H1 (cell line): ENCODE measurements at places on chromosomes 5 and 9. TPM values are rescaled to one million over a fixed set of nuclear protein-coding genes. Genes with fewer than 3 reads are reported as not detected.

Gene NSA2
- total RNA-seq: 66.6 and 68.7 TPM in 2 replicates

Gene RASEF
- total RNA-seq: 4.3 and 4.6 TPM in 2 replicates

Gene ZNF483
- total RNA-seq: 82.0 and 83.8 TPM in 2 replicates

Gene CREBRF
- 4.7 and 5.0 TPM in 2 replicates for total RNA-seq

Gene FBLL1
- total RNA-seq: 8.3 and 8.6 TPM in 2 replicates

Gene WNT8A
- total RNA-seq: 0.27 TPM in 1 of 2 replicates, not detected in the other

Gene BRIX1
- 64.5 and 71.7 TPM in 2 replicates for total RNA-seq

Gene CEP120
- total RNA-seq: 17.9 and 19.2 TPM in 2 replicates

Gene CNTFR
- 1.2 and 1.5 TPM in 2 replicates for total RNA-seq

Gene ANKRD18B
- 8.3 and 13.8 TPM in 2 replicates for total RNA-seq

Gene TRAF1
- 1.5 and 1.6 TPM in 2 replicates for total RNA-seq

Gene TICAM2
- total RNA-seq: 0.67 TPM in 1 of 2 replicates, not detected in the other

Gene SNAPC3
- total RNA-seq: 25.3 and 25.8 TPM in 2 replicates

Gene COQ4
- 30.2 and 32.3 TPM in 2 replicates for total RNA-seq

Gene SLC27A4
- 20.5 and 21.1 TPM in 2 replicates for total RNA-seq

GRCh38 chr5:165620394-165620793 is 2115.0 kb downstream of the MAT2B start:
- no peak overlapping the region for H3K4me3 ChIP-seq
- peaks cover 5% of the 10 kb centered on the region; the same call in 1 of the 2 replicates for H3K4me1 ChIP-seq
- H3K27ac ChIP-seq: no peak overlapping the region
- no peaks in the 10 kb centered on the region for H3K27me3 ChIP-seq
- H3K36me3 ChIP-seq: no peaks in the 10 kb centered on the region

DNA sequence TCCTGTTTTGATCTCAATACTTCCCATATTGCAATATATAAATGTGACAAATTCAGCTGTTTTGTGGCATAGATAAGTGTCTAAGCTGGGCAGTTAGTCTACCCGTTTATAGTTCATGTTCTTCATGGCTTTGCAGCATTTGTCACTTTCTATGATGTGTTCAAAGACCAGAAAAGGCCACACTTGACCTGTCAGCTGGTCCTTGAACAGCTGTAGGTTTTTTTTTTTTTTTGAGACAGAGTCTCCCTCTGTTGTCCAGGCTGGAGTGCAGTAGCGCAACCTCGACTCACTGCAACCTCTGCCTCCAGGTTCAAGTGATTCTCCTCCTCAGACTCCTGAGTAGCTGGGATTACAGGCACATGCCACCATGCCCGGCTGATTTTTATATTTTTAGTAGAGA is 28.4 kb downstream of the CMBL start:
- no peak overlapping the region for H3K4me3 ChIP-seq
- H3K27ac ChIP-seq: no peak overlapping the region
- peaks cover 10% of the 10 kb centered on the region; the same call in 1 of the 2 replicates for H3K4me1 ChIP-seq
- H3K36me3 ChIP-seq: no peaks in the 10 kb centered on the region; the same call in 1 of the 2 replicates
- no peaks in the 10 kb centered on the region for H3K27me3 ChIP-seq

DNA sequence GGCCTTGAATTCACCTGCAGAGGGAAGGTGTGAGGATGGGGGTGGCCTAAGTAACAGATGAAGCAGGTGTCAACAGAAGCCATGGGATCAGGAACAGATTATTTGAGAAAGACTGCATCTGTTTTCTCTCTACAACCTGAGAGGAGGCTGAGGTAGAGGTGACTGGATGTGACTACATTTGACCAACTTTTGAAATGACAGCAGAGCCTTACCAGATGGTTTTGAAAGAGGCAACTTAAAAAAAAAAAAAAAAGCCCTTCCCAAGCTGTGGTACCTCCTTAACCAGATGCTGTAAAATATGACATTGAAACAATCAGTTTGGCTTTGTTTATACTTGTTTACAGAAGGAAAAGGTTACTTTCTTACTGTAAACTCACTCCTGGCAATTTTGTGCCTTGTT is 108.6 kb downstream of the TRIO start:
- H3K36me3 ChIP-seq: no peaks in the 10 kb centered on the region
- no peak overlapping the region for H3K4me3 ChIP-seq
- H3K4me1 ChIP-seq: peaks cover 22% of the 10 kb centered on the region
- no peak overlapping the region for H3K27ac ChIP-seq
- no peaks in the 10 kb centered on the region for H3K27me3 ChIP-seq

DNA sequence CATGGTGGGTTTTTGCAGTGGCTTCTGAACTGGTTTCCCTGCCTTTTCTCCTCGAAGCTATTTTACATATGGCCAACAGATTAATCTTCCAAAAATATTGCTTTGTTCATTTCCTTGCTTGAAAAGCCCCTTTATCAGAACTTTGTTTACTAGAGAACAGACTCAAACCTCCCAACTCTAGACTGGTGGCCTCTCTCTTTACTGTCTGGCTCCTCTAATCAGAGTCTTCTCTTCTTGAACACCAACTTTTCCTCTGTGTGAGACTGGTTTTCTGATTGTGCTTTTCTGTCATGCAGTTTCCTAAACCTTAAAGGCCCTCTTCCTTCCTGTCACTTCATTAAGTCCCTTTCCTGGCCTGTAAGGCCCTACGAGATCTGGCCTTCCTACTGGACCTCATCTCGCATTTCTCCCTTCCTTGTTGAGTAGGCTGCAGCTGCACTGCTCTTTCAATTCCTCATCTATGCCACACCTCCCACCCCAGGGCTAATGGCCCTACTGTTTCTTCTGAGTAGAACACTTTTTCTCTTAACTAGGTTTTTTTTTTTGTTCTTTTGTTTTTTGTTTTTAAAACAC is 5.7 kb downstream of the C9orf43 start:
- DNase-seq: no peak
- no peak overlapping the region for H3K27ac ChIP-seq

DNA sequence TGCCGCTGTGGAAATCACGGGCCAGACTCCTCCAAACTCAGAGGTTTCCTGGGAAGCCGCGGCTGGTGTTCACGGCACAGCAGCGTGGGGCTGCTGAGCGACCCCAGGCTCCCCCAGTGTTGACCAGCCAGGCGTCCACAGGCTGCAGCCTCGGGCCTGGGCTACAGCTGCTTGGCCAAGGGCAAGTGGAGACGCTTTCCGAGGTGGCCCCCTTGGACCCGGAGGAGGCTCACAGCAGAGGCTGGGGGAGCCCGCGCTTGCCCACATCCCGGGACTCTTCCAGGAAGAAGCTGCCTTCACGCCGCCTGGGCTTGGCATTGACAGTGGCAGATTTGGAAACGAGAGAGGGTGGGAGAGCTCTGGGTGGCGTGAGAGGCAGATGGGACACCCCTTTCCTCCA is 53.1 kb upstream of the FCN2 start:
- no peaks in the 10 kb centered on the region; the same call in 1 of the 2 replicates for H3K36me3 ChIP-seq
- no peak for DNase-seq

DNA sequence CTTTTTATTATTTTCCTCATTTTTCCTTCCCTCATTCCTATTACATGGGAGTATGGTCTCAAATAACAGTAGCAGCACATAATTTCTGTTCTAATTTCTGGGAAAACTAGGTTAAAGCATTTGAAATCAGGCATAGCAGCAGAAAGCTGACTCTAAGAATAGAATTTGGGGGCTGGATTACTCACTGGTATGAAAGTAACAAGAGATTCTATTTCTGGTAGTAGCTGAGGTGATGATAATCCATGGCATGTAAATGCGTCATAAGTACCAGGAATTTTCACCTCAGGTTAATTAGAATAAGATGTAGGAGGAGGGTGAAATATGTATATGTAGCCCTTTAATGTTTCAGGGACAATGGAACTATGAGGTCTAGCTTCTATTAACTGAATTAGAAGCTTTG is 662.0 kb downstream of the PTPRD start:
- no peaks in the 10 kb centered on the region for H3K4me1 ChIP-seq
- no peaks in the 10 kb centered on the region for H3K36me3 ChIP-seq
- no peaks in the 10 kb centered on the region for H3K27me3 ChIP-seq
- no peak for DNase-seq
- no peak overlapping the region for H3K4me3 ChIP-seq
- H3K27ac ChIP-seq: no peak overlapping the region

- no peaks in the 10 kb centered on the region for H3K36me3 ChIP-seq
- no peak overlapping the region for H3K27ac ChIP-seq
- H3K4me3 ChIP-seq: no peak overlapping the region
- no peak for DNase-seq
- H3K27me3 ChIP-seq: no peaks in the 10 kb centered on the region
- H3K4me1 ChIP-seq: peaks cover 9% of the 10 kb centered on the region
Observed at GRCh38 chr5:127079994-127080491, 6.7 kb upstream of the C5orf63 start.

- DNase-seq: no peak
- no peaks in the 10 kb centered on the region; the same call in 1 of the 2 replicates for H3K27me3 ChIP-seq
- H3K36me3 ChIP-seq: no peaks in the 10 kb centered on the region
- H3K27ac ChIP-seq: no peak overlapping the region
- no peak overlapping the region for H3K4me3 ChIP-seq
Observed at GRCh38 chr9:16885931-16886330, 15.5 kb upstream of the BNC2 start.

- H3K4me3 ChIP-seq: no peak overlapping the region
- no peak overlapping the region for H3K27ac ChIP-seq
- H3K27me3 ChIP-seq: no peaks in the 10 kb centered on the region
- no peak for DNase-seq
- peaks cover 12% of the 10 kb centered on the region for H3K4me1 ChIP-seq
Observed at GRCh38 chr5:151406322-151406947, 41.0 kb upstream of the SLC36A1 start.

DNA sequence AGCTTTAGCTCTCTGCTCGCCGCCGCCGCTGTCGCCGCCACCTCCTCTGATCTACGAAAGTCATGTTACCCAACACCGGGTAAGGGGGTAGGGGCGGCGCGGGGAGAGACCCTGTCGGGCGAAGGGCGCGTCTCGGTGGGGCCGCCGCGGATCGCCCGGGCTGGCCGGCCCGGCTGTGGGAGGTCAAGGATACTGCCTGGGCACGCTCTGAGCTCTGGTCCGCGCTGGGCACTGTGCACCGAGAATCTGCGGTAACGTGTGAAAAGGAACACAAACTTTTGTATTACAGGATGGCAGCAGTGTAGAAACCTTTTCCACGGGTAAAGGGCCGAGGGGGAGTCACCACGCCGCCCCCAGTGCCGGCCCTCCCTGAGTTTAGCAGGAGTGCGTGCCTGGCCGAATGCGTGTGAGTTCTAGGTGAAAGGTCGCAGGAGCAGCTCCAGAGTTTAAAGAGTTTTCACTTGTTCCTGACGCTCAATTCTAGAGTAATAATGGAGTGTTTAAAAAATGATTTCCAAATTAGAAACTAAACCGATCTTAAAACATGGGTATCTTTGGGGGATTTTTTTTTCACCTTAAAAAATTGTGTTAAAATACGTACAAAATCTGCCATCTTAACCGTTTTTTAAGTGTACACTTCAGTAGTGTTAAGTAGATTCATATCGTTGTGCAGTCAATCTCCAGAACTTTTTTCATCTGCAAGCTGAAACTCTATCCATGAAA is at the start of gene HSDL2:
Gene HSDL2, plus strand, starts transcription at position 7 of the 723 bp plus-strand sequence. Its CDS starts 56 bp downstream, at position 63.
- no peaks in the 10 kb centered on the region for H3K27me3 ChIP-seq
- peak within 1 kb of the TSS; percentile 89 for H3K4me3 ChIP-seq
- no peak for DNase-seq
- peak within 1 kb of the TSS; percentile 86 for H3K27ac ChIP-seq
- no peaks in the 10 kb centered on the region for H3K36me3 ChIP-seq
